HS-5 (cell line): ENCODE measurements at places on chromosomes 2 and 18.

- no peak for DNase-seq
Measured at GRCh38 chr2:138424436-138425140, 77.0 kb upstream of the SPOPL start.

GRCh38 chr2:191951832-191952231, 104.9 kb upstream of the CAVIN2 start:
- DNase-seq: no peak

- no peak for DNase-seq
Measured at GRCh38 chr18:55998801-55999385, 410.9 kb upstream of the TCF4 start.

DNA sequence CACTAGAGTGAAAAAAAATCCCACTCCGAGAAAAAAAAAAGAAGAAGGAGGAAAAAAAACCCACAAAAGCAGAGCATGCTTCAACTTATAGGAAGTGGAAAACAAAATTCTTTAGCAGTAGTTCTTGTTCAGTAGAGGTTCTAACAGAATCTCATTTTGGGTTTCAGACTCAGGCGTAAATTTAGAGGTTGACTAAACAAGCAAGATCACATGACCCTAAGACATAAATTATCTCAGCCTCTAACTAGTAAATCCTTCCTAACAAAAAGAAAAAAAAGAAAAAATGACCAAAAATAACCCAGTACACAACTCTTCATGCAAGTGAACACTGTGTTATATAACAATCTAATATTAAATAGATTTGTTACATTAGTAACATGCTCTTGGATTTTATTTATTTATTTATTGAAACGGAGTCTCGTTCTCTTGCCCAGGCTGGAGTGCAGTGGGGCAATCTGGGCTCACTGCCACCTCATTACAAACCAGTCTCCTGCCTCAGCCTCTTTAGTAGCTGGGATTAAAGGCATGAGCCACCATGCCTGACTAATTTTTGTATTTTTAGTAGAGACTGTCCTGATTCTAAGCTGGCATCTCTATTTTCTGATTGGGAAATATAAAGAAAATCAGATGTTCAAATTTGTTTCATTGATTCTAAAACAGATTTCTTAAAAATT, 35.4 kb downstream of the PPP4R3B start:
- DNase-seq: no peak

DNA sequence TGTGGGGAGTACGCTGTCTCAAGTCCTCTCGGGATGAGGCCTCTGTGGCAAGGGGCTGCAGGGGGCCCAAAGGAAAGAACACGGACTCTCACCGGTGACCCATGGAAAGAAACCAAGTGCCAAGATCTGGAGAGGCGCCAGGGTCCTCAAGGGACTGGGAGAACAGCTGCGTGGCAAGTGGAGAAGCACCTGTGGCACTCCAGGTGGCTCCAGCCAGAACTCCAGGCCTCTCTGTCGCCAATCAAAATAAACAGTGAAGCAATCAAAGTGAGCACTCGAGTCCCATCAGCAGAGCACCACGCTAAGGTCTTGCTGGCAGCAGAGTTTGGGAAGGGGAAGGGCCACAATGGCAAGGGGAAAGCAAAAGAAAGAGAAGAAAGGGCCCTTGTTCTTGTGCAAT, 54.7 kb downstream of the BCL2 start:
- DNase-seq: no peak

- DNase-seq: no peak
Measured at GRCh38 chr18:45329316-45329715, 286.0 kb upstream of the SLC14A2 start.

- DNase-seq: peak; percentile 59
Measured at GRCh38 chr2:78718473-78718872, 307.0 kb upstream of the REG3G start.

DNA sequence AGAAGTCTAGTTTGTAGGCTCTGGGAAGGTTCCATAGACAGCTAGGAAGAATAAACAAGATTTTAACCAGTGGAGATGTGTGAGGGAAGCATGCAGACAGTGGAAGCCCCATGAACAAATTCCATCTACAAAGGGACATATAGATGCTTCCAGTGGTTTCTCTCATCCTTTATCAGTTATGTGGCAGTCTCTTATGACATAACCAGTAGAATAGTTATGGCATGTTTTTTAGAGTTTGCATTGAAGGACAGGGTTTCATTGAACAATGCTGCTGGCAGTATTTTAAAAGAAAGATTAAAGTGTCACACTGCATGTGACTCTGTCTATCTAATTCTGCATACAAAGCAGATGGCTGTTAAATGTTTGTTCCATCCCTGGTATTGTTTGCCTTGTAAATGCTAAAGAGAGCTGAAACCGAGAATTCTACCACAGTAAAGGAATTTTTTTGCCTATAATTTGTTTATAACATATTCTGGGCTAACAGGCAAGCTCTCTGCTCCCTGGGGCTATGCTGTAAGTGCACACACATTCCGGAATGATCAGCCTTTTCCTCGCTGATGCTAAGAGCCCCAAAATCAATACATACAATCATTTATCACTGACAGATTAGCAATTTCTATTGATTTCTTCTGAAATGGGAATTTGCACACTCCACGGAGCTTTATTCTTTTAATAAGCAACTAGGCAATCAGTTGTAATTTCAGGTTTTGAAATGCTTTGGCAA, 76.8 kb upstream of the PELI1 start:
- no peak for DNase-seq

DNA sequence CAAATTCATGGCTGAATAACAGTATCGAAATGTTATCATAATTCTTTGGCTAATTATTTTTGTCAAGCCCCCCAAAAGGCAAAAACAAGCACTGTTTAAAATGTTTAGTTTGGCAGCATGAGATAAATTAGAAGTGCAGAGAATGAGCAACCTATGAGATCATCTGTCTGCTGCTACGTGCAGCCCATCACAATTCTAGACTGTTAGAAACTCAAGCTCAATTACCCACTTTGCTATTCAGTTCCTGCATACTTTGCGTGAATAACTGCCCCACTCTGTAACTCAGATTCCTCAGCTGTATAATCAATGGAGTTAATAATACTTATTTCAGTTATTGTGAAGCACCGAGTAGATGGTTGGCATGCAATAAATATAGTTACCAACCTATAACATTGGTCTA, 1181.9 kb downstream of the DPP10 start:
- DNase-seq: no peak

DNA sequence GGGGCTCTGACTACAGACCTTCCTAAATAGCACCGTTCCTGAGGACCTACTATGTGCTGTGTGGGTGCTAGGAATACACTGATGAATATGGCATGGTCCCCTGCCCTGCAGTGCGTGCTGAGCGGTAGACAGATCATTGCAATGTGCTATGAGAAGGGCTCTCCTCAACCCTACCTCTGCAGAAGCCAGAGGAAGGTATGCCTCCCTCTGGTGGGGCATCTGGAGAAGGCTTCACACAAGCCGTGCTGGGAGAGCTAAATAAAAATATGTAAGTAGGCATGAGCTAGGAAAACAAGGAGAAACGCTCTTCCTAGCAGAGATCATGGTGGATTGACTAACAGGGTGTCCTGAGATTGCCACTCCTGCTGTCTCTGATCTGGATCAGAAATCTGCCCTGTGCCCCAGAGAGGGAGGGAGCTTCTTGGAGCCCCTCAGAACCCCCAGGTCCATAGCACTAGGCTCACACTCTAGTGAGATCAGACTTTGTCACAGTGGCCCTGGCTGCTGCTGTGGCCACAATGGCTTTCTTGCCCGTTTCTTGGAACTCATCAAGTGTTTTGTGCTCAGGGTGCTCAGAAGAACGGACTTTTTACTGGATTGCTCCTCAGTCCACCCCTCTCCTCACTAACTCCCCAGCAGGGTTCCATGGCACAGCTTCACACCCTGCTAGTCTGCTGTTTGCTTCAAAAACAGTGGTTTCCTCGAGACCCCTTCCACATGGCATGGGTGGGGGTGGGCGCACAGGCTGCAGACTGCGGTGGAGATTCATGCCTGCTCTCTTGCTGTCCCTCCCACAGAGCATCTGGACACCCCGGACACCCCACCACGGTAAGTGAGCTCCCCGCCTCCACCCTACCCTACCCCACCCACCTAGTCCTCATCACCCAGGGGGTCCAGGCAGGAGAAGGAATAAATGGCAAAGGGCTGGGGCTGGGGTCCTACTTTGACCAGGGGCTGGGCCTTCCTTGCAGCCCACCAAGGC, 14.2 kb downstream of the SIGLEC15 start:
- no peak for DNase-seq

DNA sequence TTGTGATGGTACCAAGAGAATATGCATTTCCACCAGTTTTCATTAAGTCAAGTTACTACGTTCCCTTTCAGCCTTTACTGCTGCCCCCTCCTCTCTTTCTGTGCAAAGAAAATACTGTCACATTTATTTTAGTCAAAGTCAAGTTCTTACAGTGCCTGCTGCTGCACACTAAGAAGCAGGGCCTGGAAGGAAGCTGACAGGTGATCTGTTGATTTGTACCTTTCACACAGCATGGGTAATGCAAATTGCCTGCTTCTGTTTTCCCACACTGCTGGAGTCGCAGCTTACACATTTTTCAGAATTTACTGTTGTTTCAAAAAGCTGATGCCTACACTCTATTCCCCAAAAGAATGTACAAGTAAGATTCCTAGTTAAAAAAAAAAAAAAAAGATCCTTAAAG, 48.7 kb upstream of the CD226 start:
- no peak for DNase-seq

DNA sequence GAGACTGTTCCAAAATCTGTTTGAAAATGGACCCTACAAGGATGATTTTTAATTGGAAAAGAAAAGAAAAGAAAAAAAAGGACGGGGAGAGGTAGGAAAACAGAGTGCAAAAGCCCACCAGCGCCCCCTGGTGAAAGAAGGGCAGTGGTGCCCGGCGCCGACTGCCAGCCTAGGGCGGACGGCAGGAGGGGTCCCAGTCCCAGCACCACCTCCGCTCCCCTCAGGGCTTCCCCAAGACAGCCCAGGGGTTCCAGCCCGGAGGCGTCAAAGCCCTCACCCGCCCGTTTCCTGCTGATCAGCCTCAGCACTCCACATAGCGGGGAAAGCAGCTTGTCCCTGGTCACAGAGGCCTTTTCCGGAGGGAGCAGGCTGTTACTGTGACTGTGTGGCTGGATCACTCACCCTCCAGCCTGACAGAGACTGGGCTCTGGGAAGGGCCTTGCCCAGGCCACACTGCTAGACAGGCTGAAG, 213.9 kb downstream of the TFCP2L1 start:
- DNase-seq: no peak

DNA sequence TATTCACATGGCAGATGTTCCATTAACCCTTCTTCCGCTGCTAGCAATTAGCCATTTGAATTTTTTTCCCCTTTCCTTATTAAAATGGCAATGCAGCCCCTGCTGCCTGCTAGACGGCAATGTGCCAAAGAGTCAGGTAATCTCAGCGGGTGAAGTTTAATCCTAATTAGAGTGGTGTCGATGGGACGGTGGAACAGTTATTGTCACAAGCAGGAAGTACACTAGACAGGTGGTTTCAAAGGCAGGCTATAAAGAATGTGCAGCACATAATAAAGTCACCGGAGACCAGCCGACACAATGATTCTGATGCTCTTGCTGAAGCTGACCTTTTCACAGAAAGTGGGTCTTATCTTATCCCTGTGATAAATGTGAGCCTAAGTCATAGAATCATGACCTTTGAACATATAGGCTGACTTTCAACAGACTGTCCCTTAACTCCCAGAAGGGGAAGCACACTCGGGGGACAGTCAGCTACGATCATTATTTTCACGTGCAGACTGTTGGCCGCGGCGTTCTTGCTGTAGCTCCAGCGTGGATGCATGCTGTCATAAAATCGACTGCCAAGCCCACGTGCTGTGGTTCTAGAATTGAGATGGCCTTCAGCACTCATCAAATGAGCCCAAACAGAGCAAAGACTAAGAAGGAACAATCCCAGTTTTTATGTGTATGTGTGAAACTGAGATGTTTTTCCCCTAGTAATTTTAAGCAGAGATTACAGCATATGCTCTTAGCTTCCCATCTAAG, 926.2 kb upstream of the SOX11 start:
- DNase-seq: no peak

GRCh38 chr2:124523096-124523495, 498.0 kb downstream of the CNTNAP5 start:
- DNase-seq: no peak

DNA sequence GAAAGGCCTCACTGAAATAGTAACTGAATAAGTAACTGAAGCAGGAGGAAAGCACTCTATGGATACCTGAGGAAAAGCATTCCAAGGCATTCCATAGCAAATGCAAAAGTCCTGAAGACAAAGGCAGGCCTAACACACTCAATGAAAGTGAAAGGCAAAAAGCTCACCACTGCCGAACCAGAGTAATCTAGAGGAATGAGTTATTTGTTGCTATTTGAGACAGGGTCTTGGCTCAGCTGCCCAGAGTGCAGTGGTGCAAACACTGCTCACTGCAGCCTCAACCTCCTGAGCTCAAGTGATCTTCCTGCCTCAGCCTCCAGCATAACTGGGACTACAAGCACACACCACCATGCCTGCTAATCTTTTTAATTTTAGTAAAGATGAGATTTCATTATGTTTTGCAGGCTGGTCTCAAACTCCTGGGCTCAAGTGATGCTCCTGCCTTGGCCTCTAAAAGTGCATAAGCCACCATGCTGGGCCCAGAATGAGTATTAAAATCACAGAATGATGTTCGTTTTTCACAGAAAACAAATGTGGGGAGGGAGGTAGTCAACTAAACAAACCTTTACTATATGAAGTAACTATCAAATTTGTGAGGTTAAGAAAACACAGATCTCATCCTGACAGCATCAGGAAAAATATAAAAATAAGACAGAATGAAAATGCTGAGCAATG, 17.9 kb downstream of the PIAS2 start:
- DNase-seq: no peak

DNA sequence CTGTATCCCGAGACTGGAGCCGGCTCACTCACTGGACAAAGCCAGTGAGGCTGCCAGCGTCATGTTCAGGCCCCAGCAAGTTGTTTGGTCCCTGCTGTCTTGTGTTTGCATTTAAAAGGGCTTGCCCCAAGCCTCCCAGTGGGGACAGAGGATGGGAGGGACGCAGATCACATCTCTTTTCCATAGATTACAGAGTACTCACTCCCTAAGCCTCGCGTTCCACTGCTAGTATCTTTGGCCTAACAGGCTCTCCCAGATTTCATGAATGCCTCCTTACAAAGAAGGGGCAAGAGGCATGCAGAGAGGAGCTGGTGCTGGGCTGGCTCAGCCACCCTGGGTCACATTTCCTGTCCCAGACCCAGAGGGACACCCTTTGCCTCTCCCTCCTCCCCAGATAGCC, 59.1 kb downstream of the CMPK2 start:
- no peak for DNase-seq

DNA sequence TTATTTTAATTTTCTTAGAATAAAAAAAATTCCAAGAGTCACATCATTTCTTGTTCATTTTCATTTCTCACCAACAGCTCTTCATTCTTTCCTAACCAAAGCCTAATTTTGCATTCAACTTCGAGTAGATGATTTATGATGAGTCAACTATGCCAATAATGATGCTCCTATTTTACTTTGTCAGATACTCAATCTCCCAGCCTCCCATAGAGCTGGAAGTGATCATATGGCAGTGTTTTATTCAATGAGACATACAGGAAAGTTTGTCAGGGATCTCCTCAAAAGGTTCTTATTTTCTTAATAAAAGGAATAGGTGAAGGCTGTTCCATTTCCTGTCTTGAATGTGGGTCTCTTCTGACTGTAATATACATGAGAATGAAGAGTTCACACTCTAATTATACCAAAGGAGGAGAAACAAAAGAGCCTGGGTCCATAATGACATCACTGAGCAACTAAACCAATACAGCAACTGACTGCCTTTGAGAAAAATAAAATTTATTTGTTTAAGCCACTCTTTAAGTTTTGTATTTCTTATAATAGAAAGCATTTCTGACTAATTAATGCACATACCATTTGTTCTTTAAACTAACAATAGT, 231.2 kb upstream of the CYP26B1 start:
- no peak for DNase-seq

- DNase-seq: no peak
Measured at GRCh38 chr2:6846967-6847681, 18.6 kb downstream of the CMPK2 start.
